Caco-2 (cell line): ENCODE measurements at places on chromosomes 6 and 20.

DNA sequence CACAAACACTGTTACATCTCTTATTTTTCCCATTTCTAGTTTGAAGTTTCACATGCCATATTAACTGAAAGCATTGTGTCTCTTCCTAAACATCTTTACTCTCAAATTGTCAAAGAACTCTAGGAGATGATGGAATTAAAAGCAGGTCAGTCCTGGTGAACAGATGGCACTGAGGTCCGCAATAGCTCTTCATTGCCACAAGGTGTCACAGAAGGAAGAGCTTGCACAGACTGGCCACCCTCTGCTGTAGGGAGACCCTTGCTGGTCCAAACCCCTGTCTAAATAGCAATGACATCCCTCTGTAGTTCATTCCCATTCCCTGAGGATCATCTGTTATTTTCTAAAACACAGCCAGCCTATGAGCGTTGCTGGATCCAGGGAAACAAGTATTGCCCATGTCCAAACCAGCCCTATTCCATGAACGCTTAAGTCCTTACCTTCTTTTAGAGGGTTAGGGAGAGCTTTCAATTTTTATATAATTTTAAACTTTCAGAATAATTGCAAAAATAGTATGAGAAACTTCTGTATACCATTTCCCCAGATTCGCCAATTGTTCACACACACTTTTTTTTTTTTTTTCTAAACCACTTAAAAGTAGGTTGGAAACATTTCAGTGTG, 10.1 kb upstream of the HDAC2 start:
- H3K36me3 ChIP-seq = no peaks in the 10 kb centered on the region
- no peak overlapping the region for H3K27ac ChIP-seq
- H3K4me1 ChIP-seq = no peaks in the 10 kb centered on the region
- peak; percentile 50 for DNase-seq
- H3K27me3 ChIP-seq = no peaks in the 10 kb centered on the region

DNA sequence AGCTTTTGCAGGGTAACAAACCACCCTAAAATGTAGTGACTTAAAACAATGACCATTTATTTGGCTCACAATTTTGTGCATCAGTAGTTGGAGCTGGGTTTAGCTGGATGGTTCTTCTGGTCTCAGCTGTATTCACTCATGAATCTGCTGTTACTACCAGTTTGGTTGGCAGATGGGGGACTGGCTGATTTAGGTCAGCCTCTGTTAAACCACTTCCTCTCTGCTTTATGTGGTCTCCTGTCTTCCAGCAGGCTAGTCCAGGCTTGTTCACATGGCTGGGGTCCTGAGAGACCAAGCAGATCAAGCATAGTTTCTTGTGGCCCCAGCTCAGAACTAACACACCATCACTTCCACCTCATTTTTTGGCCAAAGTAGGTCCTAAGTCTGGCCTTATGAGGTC, 67.2 kb upstream of the LAMP5 start:
- no peak overlapping the region for H3K4me3 ChIP-seq
- no peak overlapping the region for H3K27ac ChIP-seq
- no peak for DNase-seq
- H3K4me1 ChIP-seq = no peaks in the 10 kb centered on the region
- no peaks in the 10 kb centered on the region for H3K36me3 ChIP-seq

DNA sequence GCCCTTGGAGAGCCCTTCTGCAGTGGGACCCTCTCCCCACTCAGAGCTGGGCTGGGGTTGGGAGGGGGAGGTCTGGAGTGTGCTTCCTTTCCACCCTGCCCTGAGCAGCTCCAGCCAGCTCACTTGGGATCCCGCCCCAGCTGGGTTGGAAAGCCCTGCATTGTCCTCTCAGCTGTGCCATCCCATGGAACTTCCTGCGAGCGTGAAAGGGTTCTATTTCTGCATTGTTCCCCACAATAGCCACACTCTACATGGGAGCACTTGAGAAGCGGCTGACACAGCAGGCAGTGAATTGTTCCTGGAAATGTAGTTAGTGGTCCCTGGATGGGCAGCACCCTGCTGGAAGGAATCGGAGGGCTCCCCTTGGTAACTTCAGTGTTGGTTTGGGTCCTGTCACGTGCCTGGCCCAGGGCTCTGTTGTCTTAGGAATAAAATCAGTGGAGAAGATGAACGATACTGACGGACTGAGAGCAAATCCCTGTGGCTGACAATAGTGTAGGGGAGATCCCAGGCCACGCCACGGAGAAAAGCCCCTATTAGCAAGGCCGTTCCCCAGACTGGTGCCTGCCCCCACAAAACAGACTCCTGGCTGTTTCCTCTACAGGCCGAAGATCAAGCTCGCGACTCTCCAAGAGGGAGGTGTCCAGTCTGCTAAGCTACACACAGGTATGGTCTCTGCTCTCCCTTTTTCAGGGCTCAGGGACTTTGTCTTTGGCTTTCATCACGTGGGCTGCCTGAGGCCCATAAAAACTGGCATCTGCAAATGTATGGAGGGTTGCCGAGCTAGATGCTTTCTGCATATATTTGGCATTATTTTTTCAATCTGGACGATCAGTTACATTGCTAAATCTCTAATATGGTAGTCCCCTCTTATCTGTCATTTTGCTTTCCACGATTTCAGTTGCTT, 18.8 kb downstream of the DNMT3B start:
- H3K4me3 ChIP-seq = no peak overlapping the region
- DNase-seq = no peak
- H3K27me3 ChIP-seq = no peaks in the 10 kb centered on the region
- peaks cover 23% of the 10 kb centered on the region for H3K4me1 ChIP-seq

- no peaks in the 10 kb centered on the region for H3K36me3 ChIP-seq
- no peak overlapping the region for H3K4me3 ChIP-seq
- H3K4me1 ChIP-seq = no peaks in the 10 kb centered on the region
- H3K27me3 ChIP-seq = no peaks in the 10 kb centered on the region
- no peak for DNase-seq
Measured at GRCh38 chr6:135722190-135722589, 129.3 kb upstream of the PDE7B start.

DNA sequence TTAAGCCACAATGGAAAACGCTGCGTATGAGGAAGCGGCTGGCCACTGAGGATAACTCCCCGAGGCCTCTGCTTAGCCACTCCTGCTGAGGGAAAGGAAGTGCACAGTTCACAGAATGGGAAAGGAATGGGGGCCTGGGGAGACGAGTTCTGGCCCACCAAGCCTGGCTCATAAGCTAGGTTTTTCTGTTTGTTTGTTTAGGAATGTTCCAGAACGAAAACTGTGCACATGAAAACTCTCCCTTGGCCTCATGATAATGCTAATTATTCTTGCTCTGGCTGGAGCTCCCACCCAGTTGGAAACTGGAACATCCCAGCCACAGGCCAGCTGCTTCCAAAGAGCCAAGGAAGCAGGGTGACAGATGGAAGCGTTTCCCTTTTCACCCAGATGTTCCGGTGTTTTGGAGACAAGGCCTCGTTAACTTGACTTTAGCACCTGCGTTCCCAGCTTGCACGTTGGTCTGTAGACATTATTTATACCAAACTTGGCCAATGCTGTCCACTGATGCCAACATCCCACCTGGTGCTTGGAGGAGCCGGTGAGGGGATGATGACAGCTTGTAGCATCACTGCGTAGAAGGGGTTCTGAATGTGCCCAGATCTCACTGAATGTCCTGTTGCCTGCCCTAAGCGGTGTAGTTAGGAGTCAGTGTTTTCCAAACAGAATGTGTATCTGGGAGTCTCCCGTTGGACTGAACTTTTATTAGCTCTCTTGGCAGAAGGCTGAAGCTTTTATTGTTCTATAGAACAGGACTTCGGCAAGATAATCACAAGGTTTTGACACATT, 34.5 kb downstream of the APCDD1L start:
- no peaks in the 10 kb centered on the region for H3K4me1 ChIP-seq
- H3K4me3 ChIP-seq = no peak overlapping the region
- no peak for DNase-seq
- no peak overlapping the region for H3K27ac ChIP-seq
- H3K27me3 ChIP-seq = no peaks in the 10 kb centered on the region
- H3K36me3 ChIP-seq = no peaks in the 10 kb centered on the region

DNA sequence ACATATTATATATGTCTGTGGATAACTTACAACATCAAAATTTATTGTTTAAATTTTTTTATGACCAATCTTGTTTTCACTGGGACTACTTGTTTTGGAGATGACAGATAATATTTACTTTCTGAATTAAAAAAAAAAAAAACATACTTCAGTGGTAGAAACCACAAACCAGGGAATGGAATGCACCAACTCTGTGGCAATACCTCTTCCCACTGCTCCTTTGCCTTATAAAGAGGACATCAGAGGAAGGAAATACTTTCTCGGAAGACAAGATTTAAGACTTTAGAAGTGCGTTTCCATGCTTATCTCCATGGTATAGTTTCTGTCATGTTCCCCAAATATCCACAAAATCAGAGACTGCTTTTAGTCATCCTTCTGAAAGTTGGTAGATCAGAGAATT, 1241.1 kb upstream of the EYS start:
- H3K27me3 ChIP-seq = no peaks in the 10 kb centered on the region
- no peak overlapping the region for H3K27ac ChIP-seq
- no peaks in the 10 kb centered on the region for H3K4me1 ChIP-seq
- no peaks in the 10 kb centered on the region for H3K36me3 ChIP-seq

GRCh38 chr6:23563323-23563722, 562.7 kb upstream of the NRSN1 start:
- no peak overlapping the region for H3K27ac ChIP-seq
- H3K27me3 ChIP-seq = no peaks in the 10 kb centered on the region
- H3K4me1 ChIP-seq = no peaks in the 10 kb centered on the region
- no peak overlapping the region for H3K4me3 ChIP-seq
- no peak for DNase-seq

DNA sequence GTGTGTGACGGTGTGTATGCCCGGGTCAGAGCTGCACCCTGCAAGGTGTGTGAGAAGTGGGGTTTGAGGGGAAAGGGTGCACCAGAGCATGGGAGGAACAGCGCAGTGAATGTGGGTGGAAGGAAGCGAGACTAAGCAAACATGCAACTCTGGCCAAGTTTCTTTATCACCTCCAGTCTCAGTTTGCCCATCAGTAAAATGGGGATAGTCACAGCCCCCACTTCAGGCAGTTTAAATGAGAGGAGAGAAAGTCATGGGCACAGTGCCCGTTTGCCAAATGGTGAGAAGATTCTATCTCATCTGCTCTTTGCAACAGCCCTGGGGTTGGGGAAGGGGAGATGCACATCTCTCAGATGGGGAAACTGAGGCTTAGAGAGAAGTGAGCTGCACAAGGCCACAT, 12.8 kb upstream of the VSTM2L start:
- H3K4me1 ChIP-seq = no peaks in the 10 kb centered on the region
- no peaks in the 10 kb centered on the region for H3K36me3 ChIP-seq
- no peak overlapping the region for H3K27ac ChIP-seq
- no peaks in the 10 kb centered on the region for H3K27me3 ChIP-seq
- DNase-seq = no peak

GRCh38 chr20:51497542-51498467, 44.7 kb downstream of the NFATC2 start:
- H3K4me1 ChIP-seq = peaks cover 25% of the 10 kb centered on the region
- no peaks in the 10 kb centered on the region for H3K36me3 ChIP-seq
- DNase-seq = no peak
- H3K27ac ChIP-seq = no peak overlapping the region

- H3K4me1 ChIP-seq = no peaks in the 10 kb centered on the region
- H3K27ac ChIP-seq = no peak overlapping the region
- no peaks in the 10 kb centered on the region for H3K27me3 ChIP-seq
- no peak overlapping the region for H3K4me3 ChIP-seq
- H3K36me3 ChIP-seq = no peaks in the 10 kb centered on the region
- DNase-seq = no peak
Measured at GRCh38 chr6:5752391-5752680, 254.4 kb downstream of the NRN1 start.

DNA sequence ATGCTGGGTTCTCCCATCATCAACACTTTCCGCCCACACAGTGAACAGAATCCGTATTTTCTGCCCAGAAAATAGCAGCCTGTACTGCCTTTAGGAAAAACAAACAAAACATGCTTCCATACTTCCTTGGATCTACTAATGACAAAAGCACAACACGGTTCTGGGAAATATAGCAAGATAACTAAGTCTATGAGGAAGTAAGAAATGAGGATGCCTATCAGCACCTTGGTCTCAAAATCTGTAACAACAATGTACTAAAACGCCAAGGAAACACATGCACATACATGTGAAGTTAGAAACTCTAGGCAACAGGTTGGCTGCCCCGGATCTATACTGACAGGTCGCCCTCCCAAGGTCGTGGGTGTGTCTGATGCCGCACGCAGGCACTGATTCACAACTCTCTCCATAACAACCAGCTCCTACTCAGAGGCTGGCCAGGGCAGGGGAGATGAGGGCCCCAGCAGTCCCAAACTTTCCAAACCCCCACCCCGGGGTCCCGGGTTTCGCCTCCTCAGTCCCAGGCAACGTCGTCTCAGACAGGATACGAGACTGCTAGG, 710 bp downstream of the BTBD9 start:
- peak overlapping the region; percentile 85 for H3K27ac ChIP-seq
- DNase-seq = peak; percentile 60
- no peaks in the 10 kb centered on the region for H3K36me3 ChIP-seq
- peaks cover 23% of the 10 kb centered on the region for H3K4me1 ChIP-seq
- peak overlapping the region; percentile 88 for H3K4me3 ChIP-seq

DNA sequence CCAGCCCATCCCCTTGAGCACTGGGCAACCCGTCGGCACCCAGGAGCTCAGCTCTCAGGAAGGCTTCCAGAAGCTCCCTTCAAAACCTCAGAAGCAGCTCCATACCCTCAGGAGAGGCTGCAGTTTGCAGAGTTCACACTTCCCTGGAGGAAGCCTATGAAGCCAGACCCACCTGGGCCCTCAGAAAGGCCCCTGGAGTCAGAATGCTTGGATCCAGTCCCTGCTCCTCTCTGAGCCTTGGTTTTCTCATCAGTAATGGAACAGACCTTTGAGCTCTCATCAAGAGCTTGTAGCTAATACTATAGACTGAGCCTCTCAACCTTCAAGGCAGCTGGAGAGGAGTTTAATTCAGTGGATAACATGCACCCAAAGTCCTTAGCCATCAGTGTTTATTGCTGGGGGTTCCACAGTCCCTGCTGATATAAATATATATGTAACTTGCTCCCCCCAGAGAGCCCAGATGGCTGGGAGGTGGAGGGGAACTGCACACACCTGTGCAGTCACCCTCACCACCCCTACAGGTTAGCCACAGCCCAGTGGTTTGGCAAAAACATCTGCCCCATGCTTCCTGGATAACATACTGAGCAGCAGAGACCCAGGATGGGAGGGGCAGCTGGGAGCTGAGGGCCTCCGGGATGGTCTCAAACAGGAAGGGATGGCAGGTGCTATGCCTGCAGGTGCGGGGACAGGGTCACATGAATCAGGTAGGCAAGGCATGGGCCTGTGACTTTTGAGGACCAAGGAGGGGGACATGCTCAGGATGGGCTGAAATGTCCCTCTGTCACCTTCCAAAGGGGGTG, 120.1 kb downstream of the SNX5 start:
- H3K27me3 ChIP-seq = no peaks in the 10 kb centered on the region
- H3K27ac ChIP-seq = peak overlapping the region; percentile 42
- H3K4me3 ChIP-seq = no peak overlapping the region
- no peak for DNase-seq
- H3K36me3 ChIP-seq = no peaks in the 10 kb centered on the region

- H3K4me3 ChIP-seq = no peak overlapping the region
- no peak for DNase-seq
- H3K36me3 ChIP-seq = no peaks in the 10 kb centered on the region
- no peak overlapping the region for H3K27ac ChIP-seq
- no peaks in the 10 kb centered on the region for H3K4me1 ChIP-seq
Measured at GRCh38 chr6:12851123-12851695, 134.6 kb downstream of the PHACTR1 start.
